ENCODE measurements at places on chromosomes 6 and 20.
A peak's percentile ranks its signal among the peaks of the same experiment; 100 is the strongest.

DNA sequence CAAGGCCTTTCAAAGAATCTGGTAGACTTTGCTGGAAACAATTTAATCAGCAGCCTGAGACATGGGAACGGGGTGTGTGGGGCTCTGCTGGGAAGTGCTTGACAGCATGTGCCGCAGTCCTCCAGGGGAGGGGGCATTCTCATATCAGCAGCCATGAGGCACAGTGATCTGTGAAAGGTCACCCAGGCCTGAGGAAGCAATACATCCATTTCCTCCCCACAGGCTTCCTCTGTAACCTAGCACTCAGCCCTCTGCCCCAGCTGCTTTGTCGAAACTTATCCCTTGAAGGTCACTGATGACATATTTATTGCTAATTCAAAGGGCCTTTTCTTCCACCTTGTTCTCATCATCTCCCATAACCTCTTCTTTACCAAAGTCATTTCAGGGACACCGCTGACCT is 103.3 kb downstream of the TNFAIP3 start:
- DNase-seq: no peak

DNA sequence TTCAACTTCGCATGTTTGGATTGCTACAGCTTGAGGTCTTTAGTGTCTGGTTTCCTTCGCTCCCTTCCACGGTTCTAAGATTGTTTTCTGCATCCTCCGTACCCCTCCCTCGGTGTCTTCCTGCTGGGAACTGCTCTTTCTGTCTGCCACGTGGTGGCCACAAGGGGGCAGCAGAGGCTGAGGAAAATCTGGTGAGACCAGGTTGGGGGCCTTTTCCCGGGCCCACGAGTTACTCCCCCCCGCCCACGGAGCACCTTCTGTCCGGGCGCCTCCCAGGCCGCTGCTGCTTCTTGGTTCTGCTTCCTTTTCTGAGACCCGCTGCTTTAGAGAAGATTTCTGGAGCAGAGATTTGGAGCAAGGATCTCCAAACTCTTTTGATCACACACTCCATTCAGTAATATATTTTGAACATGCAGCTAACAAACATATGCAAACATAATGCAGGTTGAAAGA is 21.1 kb upstream of the NOTCH4 start:
- peak; percentile 95 for DNase-seq

DNA sequence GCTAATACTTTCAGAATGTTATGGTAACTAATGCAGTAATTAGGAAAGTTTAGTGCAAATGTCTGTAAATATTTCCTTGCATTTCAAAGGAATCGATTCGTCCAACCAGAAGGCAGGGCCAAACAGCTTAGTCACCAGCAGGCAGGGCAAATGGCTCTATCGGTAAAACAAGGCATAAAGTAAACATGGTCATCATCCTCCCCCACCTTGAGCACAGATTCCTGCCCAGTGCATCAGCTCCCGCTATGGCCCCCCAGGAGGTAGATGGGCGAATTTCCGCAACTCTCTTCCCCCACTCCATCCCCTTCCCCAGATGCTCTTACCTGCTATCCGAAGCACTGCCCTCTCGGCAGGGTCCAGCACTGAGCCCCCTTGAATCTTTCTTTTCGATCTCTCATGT is 103.8 kb upstream of the BEND6 start:
- peak; percentile 17 for DNase-seq

DNA sequence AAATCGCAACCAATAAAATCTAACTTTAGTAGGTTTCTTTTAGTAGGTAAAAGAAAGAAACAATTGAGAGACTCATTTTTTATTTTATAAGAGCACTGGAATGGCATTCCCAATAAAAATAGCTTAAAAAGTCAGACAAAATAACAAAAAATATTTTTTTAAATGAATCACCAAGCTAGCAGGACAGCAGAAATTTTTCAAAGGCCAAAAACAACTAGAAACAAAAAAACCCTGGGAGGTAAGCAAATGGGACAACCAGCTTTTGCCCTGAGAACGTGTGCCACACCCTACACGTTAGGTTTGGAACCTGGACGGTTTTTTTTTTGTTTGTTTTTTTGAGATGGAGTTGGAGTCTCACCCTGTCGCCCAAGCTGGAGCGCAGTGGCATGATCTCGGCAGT is 19.6 kb downstream of the GPLD1 start:
- no peak for DNase-seq

DNA sequence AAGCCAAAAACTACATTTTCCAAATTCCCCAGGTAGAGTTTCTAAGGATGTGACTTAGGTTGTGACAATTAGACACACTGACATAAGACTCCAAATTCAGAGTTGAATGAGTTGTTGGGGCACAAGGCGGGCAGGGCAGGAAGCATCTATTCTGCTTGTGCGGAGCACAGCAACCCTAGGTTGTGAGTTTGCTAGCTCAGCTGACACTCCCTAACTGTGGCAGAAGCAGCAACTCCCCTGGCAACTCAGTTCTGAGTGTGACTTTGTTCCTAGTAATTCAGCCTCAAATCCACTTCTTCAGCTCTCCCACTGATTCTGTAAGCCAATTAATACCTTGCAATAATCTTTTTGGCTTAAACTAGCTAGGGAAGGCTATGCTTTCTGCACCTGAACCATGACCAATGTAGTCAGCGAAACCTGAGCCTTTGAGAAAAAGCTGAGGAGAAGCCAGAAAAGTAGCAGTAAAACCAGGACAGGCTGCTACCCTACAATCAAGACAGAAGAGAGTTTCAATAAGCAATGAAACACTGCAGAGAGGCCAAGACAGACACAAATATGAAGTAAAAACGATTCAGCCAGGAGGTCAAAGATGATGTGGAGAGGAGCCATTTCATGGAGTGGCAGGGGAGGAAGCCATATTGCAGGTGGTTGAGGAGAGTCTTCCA is 30.0 kb upstream of the PAQR8 start:
- no peak for DNase-seq

- no peak for DNase-seq
These were observed 312.2 kb upstream of the SOX4 start for GRCh38 chr6:21281366-21281765.

- DNase-seq: peak; percentile 91
These were observed 394 bp downstream of the AKAP12 start for GRCh38 chr6:151240036-151240685.

DNA sequence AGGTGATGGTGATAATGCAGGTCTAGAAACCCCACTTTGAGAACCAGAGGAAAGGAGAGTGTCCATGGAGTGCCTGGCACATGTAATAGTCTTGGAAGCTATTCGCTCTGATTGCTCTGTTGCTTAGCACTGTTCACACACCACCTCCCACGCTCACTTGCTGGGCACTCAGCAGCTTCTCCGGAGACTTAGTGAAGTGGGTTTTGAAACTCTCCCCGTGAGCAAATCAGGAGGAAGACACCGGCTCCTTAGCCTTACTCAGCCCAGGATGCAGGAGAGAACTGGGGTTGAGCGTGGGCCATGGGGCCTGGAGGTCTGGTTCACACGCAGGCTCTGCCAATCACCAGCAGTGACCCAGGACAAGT is 22.2 kb downstream of the BMP7 start:
- DNase-seq: no peak

DNA sequence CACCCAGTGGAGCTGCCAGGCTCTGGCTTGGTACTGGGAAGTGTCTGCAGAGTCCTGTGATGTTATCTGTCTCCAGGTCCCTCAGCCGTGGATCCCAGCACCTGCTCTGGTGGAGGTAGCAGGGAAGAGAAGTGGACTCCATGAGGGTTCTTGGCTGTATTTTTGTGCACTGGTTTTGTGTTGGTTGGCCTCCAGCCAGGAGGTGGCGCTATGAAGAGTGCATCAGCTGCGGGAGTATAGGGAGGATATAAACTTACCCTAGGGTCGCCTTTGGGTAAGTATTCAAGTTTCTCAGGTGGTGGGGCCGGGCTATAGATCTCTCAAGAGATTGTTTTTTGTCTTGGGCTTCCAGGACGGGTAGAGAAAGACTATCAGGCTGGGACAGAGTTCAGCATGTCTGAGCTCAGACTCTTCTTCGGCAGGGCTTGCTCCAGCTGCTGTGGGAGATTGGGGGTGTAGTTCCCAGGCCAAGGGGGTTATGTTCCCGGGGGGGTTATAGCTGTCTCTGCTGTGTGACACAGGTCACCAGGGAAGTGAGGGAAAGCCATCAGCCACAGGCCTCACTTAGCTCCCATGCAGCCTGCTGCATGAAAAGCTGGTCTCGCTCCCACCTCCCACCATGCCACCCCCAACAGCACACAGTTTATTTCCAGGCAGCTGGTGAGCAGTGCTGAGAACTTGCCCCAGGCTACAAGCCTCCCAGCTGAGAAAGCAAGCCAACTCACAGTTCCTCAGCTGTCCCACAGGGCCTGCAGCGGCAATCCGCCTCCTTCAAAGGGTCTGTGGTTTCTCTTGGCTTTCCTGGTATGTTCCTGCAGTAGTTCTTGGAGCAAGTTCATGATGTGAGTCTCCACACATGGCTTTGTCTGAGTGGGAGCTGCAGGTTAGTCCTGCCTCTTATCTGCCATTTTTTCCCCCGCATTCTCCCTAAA is 115.7 kb downstream of the AIG1 start:
- no peak for DNase-seq

- DNase-seq: no peak
These were observed 14.2 kb downstream of the MANBAL start for GRCh38 chr20:37303637-37304036.

DNA sequence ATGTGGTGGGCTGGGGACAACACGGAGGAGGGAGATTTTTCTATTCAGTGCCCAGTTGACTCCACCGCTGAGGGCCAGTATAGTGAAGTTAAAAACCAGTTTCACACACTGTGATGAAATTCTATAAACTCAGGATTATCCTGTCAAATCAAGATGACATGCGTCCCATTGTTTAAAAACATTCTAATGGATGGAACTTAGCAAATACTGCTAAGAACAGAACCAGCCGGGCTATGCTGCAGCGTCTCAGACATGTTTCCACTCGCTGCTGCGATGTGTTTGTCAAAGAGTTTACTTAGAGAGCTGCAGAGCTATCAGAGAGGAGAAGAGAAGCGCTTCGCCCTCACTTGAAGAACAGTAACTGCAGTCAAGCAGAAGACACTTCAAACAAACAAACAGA is 212.6 kb upstream of the FOXQ1 start:
- DNase-seq: peak; percentile 62

GRCh38 chr6:26363882-26364701 is 906 bp upstream of the BTN3A2 start:
- no peak for DNase-seq

DNA sequence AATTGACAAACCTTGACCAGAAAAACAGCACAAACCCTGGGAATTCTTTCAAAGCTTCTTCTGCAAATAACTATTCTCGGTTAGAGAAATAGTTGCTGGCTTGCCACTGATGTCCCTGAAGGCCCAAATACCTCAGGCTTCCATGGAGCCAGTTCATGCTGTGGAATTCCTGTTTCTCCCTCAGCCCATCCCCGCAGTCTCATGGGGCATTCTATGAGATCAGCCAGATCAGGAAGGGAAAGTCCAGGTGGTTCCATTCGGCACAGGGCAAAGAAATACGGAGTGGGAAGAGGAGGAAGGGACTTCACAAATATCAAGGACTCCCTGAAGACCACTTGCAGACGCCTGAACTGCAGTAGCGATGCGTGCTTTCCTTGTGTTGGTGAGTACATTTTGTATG is 63.3 kb downstream of the MYLK4 start:
- peak; percentile 14 for DNase-seq

DNA sequence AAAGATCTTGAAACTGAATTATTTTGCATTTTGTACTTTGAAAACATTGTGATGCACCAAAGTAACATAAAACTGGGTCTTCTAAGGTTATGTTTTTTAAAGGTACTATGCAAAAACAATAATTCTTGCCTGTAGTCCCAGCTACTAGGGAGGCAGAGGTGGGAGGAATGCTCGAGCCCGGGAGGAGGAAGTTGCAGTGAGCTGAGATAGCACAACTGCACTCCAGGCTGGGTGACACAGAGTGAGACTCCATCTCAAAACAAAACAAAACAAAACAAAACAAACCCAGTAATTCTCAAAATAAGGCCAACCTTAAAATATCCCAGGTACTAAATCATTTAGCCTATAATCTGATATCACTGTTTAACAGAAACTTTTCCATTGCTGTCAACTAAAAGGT is 269.6 kb downstream of the KHDC1L start:
- DNase-seq: no peak

DNA sequence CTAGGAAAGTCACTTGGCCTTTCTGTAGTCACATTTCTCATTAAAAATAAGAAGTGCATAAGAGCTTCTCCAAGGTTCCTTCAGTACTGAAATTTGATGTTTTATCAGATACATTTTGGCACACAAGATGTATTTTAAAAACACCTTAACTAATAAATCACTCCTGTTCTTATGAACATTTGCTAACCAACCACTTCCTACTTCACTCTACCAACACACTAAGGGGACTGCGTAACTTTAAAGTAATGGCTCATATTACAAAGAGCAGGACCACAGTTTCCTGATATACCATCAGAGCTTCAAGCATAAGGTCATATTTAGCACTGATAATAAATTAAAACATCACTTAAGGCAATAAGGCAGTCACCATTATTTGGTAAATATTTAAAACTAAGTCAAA is 104.4 kb downstream of the RALGAPA2 start:
- no peak for DNase-seq

Data from tongue (tissue), 3 donors.